Brain (organoid and tissue), 16 donors: ENCODE measurements at places on chromosomes 4 and X. TPM values are rescaled to one million over a fixed set of nuclear protein-coding genes. Genes with fewer than 3 reads are reported as not detected.

DNA sequence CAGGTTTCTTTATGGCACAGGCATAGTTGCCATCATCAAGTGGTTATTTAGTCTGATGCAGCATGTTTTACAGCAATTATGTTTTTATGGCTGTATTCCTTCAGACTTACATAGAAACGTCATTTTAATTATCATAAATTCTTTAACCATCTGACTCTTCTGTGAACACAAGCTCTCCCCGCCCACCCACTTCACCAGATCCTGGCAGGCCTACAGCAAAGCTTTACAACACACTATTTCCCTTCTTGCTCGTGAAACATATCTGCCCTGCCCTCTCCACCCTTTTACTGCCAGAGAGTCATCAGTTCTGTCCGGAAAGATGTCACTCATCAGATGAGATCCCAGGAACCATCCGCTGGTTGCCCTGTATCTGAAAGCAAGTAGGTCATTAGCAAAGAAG, 120.5 kb downstream of the HS6ST2 start:
- no peak for DNase-seq

- no peak for DNase-seq
Observed at GRCh38 chr4:140807491-140808252, 51.5 kb upstream of the TBC1D9 start.

UGT2B11 gene
- polyA plus RNA-seq: not detected

TCEAL5 gene
- polyA plus RNA-seq: 38.4 TPM

DNA sequence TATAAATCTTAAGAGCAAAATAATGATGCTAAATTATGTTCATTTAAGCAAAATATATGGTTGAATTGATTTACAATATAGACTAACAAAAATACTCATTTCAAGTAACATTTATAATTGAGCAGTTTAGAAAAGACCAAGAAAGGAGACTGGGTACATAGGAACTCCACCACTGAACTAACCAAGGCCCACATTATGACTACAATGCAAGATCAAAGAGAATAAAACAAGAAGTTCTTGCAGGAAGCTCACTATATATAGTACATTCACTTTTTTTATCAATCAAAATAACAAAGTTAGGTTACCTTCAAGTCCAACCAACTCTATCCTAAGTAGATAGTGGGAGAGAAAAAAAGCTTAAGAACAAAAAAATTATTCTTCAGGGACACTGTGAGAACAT, 8.0 kb downstream of the CHIC2 start:
- no peak for DNase-seq

DNA sequence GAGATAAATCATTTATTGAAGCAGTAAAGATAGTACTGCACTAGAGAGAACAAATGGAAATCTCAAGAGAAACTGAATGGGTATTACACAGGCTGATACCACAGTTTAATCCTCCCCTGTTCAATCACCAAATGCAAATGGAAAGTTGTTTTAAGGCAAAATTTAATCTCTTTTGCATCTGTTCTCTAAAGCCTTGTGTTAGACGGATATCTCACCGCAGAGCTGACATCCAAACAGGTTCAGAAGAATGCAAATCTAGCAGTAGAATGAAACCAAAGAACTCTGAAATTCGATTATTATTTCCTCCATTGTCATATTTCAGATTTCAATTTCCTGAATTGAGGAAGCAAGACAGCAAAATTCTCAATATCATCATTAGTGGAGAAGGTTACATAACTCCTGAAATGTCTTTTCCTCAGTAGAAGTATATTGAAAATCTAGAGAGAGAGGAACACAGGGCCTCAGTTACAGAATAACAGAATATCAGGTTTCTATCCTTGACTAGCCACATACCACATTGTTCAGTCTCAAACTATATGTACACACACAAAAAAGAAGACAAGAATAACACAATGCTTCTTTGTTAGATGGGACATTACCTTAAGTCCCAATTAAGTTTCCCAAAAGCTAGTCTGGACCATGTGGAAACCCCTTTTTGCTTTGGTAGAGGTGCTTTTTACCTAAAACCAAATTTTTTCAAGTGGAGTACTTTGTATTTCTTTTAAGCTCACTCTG, 94.1 kb upstream of the BANK1 start:
- no peak for DNase-seq

GRCh38 chr4:70772929-70773555, 51.3 kb downstream of the RUFY3 start:
- DNase-seq: no peak

DNA sequence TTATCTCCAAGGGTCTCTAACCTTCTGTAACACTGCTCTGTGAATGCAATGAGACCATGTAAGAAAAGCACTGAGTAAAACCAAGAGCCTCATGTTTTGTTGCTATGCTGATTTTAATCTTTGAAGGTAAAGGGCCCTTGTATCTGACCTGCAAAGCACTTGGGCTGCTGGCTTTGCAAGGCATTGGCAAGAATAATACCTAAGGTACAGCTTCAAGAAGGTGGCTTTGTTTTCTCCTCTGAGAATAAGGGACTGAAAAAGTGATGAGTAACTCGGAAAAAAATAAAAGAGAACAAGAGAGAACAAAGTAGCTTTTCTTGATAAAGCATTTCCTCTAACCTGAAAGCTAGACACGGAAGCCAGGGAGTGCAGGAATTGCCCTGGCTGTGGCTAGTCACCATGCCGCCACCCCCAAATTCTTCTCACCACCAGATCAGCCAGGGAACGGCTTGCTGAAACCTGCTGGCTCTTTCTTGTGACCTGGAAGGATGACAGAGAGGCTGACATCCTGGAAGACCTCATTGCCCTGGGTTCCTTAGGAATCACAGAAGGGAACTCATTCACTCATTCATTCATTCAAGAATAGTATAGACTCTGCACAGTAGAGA, 41.8 kb upstream of the HS3ST1 start:
- no peak for DNase-seq

DNA sequence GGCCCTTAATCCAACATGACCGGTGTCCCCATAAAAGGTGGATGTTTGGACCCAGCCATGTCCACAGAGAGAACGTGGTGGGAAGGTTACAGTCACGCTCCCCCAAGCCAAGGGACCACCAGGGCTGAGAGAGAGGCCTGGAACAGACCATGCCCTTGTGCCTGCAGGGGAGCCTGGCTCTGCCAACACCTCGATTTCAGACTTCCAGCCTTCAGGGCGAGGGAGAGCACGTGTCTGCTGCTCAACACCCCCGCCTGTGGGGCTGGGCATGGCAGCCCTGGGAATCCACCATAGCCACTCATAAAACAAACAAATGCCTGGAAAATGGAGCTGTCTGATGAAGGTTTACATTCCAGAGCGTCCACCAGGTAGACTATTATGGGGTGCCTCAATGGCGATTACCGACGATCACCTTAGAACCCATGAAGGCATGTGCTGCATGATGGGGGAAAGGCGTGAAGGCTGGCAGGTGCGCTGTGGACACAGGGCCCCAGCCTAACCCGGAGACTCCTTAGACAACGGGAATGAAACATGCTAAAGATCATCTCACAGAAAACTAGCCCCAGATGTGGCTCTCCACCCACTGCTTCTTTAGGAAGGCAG, 42.3 kb upstream of the HMX1 start:
- no peak for DNase-seq

HDX gene
- polyA plus RNA-seq: 1.8 TPM

GRCh38 chr4:38590046-38590445, 74.0 kb upstream of the KLF3 start:
- no peak for DNase-seq

- no peak for DNase-seq
Observed at GRCh38 chr4:85408301-85408700, 66.6 kb upstream of the ARHGAP24 start.

CLDN2 gene
- not detected for polyA plus RNA-seq

- no peak for DNase-seq
Observed at GRCh38 chr4:98664959-98665358, 6.5 kb upstream of the TSPAN5 start.

- DNase-seq: no peak
Observed at GRCh38 chr4:180333162-180333561, 1910.0 kb upstream of the TENM3 start.

DNA sequence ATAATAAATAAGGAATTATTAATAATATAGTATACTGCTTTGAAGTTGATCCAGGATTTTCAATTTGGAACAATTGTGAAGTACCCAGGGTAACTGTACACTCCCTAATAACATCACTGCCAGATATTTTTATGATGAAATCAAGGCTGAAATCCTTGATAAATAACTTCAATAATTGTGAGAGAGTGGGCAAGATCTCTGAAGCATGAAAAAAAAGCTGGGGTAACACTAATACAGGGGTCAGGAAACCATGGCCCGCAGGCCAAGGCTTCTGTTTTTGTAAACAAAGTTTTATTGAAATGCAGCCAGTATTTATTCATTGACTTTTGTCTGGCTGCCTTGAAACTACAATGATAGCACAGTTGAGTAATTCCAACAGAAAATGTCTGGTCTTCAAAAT, 41.6 kb downstream of the CPEB2 start:
- no peak for DNase-seq

DNA sequence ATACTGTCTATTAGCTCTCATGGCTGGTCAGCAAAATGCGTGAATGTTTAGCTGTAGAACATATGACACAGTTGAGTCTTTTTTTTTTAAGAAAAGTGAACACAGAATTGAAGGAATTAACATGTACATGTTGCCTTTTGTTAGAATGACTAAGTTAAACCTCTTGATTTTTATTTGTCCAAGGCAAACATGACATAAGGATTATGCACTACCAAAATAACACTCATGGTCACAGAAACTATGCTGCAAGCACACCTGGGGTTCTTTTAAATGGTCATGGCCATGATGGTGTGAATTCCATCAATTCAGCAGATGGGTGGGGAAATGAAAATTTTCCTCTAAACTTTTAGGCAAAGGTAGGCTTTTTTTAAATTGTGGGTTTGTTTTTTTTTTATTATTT, 80.1 kb upstream of the CXCL13 start:
- DNase-seq: no peak

UBE2A gene
- 50.0 TPM for polyA plus RNA-seq

GRCh38 chr4:7638984-7639789, 204.5 kb upstream of the PSAPL1 start:
- no peak for DNase-seq

SRP72 gene
- 26.9 TPM for polyA plus RNA-seq

DNA sequence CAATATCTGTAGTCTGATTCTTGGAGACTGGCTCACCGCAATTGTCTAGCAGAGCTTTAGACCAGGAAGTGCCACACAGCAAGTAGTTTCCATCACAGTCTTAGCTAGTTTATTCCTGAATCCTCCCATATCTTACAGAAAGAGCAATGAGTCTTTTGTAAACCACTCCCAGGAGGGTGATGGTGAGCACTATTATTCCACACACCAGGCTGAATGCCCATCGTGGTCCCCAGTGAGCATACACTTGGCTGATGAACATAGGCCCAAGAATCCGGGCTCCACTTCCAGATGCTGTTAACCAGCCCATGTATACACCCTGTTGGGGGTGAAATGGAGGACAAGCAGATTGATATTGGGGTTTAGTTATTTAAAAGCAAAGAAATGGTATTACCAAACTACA, 39.8 kb downstream of the PLK4 start:
- DNase-seq: no peak

SMR3B gene
- not detected for polyA plus RNA-seq

- peak; percentile 25 for DNase-seq
Observed at GRCh38 chrX:129983575-129984110, 1.2 kb downstream of the BCORL1 start.

- DNase-seq: no peak
Observed at GRCh38 chr4:3391422-3391821, 50.3 kb upstream of the HGFAC start.

GRCh38 chrX:148133105-148133725, 152.1 kb downstream of the FMR1NB start:
- peak; percentile 61 for DNase-seq

GRCh38 chr4:83276299-83277040, 8.1 kb downstream of the COQ2 start:
- no peak for DNase-seq

DNA sequence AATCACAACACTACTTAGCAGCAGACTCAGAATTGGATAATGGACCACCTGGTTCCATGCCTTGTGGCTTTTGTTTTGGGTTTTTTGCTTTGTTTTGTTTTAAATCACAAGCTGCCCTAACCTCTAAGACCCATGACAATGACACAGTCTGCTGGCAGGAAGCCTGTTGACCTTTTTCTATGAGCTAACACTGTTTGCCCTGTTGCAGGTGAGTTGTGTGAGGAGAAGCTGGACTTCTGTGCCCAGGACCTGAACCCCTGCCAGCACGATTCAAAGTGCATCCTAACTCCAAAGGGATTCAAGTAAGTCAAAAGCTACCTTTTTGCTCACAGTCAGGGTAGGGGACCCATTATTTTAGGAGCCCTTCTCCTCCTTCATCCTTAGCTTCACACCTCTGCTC, 110.8 kb upstream of the PACRGL start:
- DNase-seq: no peak

- no peak for DNase-seq
Observed at GRCh38 chr4:116005806-116006088, 892.3 kb upstream of the NDST4 start.

MTNR1A gene
- polyA plus RNA-seq: not detected

DNA sequence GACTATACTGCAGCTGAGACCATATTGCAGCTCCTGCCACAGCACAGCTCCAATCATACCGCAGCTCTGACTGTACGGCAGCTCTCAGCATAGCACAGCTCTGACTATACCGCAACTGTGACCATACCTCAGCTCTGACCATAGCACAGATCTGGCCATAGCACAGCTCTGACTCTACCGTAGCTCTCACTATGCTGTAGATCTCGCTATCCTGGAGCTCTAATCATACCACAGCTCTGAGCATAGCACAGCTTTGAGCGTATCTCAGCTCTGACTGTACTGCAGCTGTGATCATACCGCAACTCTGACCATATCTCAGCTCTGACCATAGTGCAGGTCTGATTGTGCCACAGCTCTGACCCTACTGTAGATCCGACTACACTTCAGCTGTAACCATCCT, 139.2 kb downstream of the ASMT start:
- DNase-seq: no peak

GRCh38 chr4:85393201-85393600, 81.7 kb upstream of the ARHGAP24 start:
- DNase-seq: no peak

- no peak for DNase-seq
Observed at GRCh38 chr4:121784975-121785374, 16.1 kb upstream of the EXOSC9 start.

DNA sequence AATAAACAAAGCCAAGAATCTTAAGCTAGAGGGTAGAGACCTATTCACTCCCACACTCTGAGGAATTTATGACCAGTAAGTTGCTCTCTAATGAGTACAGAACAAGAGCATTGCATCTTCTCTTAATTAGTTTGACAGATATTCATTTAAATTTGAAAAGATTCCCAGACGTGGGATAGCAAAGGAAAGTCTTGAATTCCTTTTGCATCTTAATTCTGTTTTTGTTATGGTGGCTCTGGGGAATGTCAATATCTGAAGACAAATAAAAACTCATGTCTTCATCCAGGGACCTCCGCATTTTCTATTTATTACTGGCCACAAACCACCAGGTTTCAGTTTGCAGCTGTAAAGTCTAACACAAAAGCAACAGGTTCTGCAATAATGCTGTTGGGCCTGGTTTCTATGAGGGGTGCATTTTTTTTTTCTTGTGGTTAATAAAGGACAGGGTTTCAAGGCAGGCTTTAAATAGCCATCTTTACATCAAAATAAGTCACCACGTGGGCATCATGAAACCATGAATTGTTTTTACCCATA, 172.3 kb downstream of the SHROOM3 start:
- DNase-seq: no peak
